Stimulated activated CD4-positive, alpha-beta T cell treated with anti-CD3 and anti-CD28 coated beads, Interleukin-4, amount 100 ng/mL, for 24 hours (primary cell): ENCODE measurements at places on chromosomes 13 and 19.

DNA sequence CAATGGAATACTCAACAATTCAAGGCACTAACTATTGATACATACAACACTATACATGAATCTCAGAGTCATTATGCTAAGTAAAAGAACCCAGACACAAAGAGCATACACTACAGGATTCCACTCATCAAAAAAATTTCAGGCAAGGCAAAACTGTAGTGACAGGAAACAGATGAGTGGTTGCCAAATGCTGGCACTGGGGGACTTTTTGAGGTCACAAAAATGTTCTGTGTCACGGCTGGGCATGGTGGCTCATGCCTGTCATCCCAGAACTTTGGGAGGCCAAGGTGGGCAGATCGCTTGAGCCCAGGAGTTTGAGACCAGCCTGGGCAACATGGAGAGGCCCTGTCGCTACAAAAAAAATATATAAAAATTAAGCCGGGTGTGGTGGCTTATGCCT, 129.4 kb downstream of the KL start:
- DNase-seq: no peak

- DNase-seq: no peak
Observed at GRCh38 chr13:51912091-51912490, 50.3 kb downstream of the CCDC70 start.

DNA sequence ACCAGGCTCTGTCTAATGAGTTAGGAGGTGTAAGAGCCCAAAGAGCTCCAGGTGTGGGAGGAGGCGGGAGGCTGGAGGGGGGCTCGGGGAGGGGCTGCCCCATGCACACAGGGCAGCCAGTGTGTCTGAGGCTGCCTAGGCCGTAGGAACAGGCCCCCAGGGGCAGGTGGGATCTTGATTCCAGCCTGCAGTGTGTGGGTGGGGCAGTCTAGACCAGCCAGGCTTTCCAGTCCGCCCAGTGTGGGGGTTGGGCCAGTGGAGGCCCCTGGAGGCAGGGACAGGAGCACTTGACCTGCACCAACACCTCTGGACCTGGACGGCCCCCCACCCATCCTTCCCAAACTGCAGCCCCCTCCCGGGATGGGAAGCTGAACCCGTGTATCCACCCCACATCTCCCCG, 5.4 kb upstream of the CAMSAP3 start:
- DNase-seq: no peak

DNA sequence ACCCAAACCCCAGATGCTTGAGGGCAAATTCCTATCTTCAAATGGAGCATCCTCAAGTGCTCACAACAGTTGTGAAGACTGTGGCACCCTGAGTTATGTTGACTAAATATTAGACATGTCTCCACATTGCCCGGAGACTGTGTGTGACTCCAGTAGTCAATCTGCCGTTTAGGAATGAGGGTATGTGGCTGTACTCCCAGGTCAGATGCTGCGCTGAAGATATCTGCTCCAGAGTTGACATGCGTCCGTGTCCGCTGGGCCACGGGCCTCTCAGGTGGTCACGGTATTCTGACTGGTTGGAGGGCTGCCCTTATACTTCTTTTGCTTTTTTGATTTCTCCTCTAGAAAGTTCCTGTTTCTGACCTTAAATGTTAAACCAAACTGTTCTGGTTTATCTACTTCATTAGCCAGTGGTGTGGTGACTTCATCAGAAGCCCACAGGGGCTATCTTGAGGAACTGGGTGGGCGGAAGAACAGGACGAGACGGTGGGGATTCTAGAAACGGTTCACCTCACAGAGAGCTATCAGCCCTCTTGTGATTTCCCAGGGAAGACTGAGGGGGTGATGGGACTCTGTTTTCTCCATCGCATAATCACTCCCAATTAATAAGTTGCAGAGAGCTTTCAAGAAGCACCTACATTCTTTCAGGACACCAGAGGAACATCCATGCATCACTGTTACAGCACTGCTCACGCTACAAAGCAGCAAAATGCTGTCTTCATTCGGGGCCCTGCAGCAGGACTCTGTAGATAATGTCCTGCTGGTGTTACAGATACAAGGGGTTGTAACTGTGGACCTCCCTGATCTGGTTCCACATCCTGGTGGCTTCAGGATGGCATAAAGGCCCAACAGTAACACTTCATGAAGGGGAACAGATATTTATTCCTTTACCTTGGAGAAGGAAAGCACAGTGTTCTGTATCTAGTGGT, 1.3 kb upstream of the LCP1 start:
- no peak for DNase-seq

- no peak for DNase-seq
Observed at GRCh38 chr13:94192431-94192975, 287.0 kb downstream of the DCT start.

- no peak for DNase-seq
Observed at GRCh38 chr13:22744688-22745452, 435.9 kb upstream of the SGCG start.

GRCh38 chr19:10226376-10227025, 4.6 kb downstream of the S1PR2 start:
- no peak for DNase-seq

DNA sequence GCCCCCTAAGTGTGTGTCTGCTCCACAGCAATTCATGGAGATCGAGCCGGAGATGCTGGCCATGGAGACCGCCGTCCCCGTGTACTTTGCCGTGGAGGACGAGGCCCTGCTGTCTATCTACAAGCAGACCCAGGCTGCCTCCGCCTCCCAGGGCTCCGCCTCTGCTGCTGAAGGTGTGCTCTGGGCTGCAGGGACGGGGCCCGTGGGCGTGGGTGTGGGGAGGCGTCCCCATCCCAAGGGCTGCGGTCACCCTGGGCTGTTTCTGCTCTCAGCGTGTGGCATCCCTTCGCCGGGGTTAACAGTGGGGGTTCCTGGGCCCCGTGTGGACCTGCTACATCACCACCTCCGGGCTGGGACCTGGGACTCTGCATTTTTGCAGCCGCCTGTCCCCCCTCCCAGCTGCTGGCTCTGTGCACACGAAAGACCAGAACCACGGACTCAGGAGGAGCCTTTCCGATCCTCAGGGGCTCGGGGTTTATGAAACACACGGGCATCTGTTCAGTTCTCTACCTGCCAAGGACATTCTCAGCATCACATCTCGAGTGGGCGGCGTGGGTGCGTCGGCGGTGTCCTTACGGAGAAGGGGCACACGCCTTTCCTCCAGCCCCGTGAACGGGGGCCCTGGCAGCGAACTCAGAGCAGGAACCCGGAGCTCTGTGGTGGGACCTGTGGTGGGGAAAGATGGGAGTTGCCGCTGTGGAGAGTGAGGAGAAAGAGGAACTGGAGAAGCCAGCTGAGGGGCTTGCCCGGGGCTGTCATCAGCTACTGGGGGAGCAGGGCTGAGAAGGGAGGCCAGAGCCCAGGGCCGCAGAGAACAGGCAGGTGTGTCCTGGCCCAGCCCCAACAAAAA, 7.8 kb downstream of the NCLN start:
- no peak for DNase-seq

- DNase-seq: no peak
Observed at GRCh38 chr19:42005504-42005903, 11.5 kb upstream of the ATP1A3 start.

DNA sequence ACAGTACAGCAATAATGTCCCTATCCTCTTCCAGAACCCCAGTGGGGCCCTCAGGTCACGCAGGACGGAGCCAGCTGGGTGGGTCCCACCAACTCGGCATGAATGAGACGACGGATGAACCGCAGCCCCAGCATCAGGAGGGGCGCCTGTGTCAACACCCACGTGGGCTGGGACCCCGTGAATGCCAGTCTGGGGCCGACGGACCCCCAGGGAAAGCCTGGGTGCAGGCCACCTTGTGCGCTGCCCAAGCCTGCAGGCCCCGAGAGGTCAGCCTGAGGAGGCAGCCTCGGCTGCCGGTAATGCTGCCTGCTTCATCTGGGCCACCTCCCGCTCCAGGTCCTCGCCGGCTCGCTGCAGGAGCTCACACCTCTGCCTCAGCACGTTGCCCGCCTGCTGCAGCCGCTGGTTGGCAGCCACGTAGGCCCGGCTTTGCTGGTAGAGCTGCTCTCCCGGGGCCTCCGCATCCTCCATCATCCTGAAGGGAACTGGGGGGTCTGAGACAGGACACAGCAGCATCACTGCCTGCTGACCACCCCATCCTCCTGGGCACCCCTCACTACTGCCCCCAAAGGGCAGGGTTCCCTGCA, 4.2 kb downstream of the C19orf25 start:
- DNase-seq: no peak

GRCh38 chr13:98026457-98026857, 73.0 kb downstream of the IPO5 start:
- DNase-seq: no peak

GRCh38 chr13:65855242-65855805, 1374.8 kb downstream of the PCDH9 start:
- DNase-seq: no peak

DNA sequence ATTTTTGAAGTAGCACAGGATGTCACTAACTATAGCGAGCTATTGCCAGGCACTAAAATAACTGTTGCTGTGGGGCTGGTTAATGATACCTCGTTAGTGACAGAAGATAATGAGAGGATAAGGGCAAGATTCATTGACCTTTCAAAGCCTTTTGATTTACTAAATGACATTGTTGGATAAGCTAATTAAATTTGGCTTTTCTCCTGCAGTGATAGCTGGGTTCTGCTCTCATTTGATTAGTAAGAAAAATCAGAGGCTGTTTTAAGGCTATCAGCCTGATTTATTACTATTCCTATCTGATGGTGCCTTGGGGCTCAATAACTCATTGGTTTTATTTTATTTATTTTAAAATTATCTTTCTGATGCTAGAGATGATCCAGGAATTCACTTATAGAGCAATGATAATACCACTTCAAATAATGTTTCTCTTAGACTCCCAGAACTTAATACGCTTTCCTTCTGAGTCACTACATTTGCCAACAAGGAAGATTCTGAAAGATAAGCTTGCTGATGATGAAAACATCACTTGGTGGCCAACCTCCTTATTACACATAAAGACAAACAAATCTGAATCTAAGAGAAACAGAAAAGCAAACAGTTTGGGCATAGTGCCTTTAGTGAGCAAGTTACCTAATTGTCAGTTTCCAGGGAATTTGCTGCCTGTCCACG, 501.3 kb upstream of the ARGLU1 start:
- no peak for DNase-seq

DNA sequence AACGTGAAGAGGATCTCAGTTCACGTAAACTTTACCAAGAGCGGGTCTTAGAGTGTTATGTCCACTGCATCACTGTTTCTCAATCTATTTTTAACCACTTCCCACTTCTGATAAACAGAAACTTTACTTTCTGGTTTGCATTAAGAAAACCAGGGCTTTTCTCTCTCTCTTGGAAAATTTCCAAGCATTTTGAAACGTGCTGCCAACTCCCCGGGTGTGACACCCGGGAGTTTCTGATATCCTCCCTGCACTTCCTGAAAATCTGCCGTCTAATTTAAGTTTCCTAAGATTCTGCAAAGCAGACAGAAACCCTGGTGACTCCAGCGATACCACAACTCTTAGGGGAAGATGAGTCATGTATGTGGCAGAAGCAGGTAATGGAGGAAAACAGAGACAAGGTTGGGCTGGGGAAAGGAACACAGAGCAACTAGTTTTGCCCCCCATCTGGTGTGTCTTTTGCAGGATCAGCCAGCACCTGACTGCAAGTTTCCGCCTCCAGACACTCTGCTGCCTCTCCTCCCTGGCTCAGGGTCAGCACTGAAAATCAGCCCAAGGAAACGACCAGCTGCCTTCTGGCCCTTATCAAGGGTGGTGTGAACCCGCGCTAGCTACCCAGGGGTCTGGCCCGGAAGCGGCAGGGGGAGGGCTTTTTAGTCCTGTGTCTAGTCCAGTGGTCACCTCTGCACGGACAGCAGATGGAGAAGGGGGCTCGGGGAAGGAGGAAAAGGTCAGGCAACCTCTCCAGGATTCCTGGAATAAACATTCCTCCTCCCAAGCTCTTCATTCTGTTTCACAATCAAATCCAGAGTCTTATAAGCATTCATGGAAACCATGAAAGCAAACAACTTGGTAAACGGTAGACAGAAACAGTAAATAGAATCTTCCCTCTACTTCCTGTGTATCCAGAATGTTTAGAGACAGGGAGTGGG, 11.3 kb upstream of the FFAR2 start:
- DNase-seq: peak; percentile 31

DNA sequence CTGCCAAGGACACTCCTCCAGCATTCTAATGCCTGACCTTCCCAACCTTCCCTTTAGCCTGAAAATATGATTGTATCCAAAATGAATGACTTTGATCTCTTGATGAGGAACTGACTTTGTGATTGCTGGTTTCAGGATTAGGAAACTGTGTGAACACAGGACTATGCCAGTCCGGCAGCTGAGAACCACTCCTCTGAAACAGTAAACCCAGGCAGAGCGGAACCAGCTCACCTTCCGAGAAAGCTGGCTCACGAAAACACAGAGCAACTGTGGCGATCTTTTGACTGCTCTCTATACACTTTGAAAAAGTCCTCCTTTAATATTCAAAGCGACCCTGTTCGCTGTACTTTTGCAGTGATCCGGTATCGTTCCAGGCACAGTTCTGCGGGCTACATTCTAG, 258.8 kb upstream of the IRS2 start:
- no peak for DNase-seq

DNA sequence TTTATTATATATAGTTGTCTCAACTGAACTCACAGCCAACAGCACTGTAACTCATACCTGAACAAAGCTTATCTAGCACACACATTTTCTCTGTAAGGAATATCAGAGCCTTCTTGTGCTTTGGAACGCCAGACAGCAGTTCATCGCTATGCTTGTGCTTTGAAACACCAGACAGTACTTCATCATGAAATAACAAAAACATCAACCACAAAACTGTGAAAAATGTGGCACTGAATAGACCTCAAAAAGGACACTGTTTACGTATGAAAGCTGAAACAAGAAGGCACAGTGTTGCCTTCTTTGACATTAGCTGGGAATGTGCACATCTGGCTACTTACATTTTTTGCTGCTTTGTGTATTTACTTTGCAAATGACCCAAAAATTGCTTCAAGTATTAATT, 160.2 kb downstream of the PDS5B start:
- no peak for DNase-seq

DNA sequence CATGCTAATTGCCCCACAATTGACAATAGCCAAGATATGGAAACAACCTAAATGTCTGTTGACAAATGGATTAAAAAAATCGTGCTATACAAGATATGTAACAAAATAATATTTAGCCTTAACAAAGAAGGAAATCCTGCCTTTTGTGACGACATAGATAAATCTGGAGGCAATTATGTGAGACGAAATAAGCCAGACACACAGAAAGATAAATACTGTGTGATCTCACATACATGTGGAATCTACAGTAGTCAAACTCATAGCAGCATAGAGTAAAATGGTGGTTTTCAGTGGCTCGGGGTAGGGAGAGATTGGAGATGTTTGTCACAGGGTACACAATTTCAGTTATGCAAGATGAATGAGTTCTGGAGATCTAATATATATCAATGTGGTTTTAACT, 895.8 kb downstream of the SLITRK6 start:
- DNase-seq: no peak

- no peak for DNase-seq
Observed at GRCh38 chr13:110985541-110985940, 70.7 kb upstream of the ANKRD10 start.
